Stimulated activated CD4-positive, alpha-beta T cell treated with anti-CD3 and anti-CD28 coated beads, Interleukin-1b, Interleukin-23, amount 100 ng/mL, for 1 hour (primary cell): ENCODE measurements at places on chromosomes 5 and 9.

- no peak for DNase-seq
Measured at GRCh38 chr5:6118691-6119090, 259.7 kb downstream of the MED10 start.

GRCh38 chr5:9582406-9582805, 36.5 kb upstream of the SEMA5A start:
- no peak for DNase-seq

GRCh38 chr5:169788168-169788567, 151.1 kb downstream of the DOCK2 start:
- no peak for DNase-seq

GRCh38 chr9:75743855-75744254, 146.6 kb upstream of the PCSK5 start:
- DNase-seq: no peak

DNA sequence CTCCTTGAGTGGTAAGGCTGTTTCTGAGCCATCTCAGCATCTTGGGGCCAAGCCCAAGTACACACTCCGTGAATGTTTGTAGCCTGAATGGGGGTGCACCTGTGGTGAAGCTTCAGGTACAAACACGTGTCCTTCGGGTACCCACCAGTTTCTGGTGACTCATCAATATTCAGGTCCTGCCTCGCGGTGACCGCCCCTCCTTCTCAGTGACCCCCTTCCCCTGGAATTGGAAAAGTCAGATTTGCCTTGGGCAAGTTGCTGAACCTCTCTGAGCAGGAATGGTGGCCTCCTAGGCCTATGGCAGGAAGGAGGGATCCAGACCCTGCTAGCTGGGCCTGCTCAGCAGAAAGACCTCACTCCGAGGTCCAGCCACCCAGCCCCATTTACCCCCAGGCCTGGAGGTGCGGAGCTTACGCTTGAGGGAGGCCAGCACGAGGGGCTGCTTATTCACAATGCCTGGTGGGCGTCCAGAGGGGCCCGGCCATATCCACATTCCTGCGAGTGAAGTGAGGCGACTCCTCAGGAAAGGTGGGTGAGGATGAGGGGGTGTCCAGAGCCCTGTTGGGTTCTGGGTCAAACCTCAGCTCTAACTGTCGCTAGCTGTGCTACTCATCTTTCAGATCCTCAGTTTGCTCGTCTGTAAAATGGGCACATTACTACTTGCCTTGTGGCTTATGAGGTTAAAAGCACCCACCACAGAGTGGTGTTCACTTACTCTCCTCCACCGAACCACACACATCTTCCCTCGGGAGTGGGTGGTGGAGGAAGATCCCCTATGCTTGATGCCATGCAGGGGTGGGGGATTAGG, 7.0 kb downstream of the ADGRD2 start:
- no peak for DNase-seq

GRCh38 chr5:40308867-40309266, 370.8 kb upstream of the PTGER4 start:
- no peak for DNase-seq

- peak; percentile 46 for DNase-seq
Measured at GRCh38 chr9:129697656-129698253, 32.3 kb downstream of the PRRX2 start.

DNA sequence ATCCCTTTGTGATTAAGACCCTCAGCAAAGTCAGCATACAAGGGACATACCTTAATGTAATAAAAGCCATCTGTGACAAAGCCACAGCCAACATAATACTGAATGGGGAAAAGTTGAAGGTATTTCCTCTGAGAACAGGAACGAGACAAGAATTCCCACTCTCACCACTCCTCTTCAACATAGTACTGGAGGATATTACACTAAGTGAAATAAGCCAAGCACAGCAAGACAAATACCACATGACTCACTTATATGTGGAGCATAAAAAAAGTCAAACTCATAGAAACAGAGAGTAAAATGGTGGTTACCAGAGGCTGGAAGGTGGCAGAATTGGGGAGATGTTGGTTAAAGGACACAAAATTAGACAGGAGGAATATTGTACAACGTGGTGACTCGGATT, 118.1 kb upstream of the NFIL3 start:
- no peak for DNase-seq

DNA sequence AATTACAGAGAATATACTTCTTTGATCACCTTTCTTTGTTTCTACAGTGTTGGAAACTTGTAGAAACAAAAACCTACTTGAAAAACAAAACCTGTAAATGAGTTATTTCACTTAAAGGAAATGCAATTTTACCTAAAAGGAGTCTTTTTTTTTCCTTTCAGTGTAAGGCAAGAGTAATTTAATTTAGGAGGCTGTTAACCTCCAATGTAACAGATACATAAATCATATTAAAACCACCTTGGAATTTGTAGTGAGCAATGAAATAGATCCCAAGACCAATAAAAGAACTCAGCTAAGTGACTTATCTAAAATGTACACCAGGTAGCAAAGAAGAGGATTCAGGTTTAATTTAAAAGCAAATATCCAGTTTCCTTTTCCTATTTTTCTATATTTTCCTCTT, 524.8 kb downstream of the CSNK1G3 start:
- no peak for DNase-seq

- DNase-seq: no peak
Measured at GRCh38 chr5:159695741-159696294, 220.5 kb upstream of the ADRA1B start.

DNA sequence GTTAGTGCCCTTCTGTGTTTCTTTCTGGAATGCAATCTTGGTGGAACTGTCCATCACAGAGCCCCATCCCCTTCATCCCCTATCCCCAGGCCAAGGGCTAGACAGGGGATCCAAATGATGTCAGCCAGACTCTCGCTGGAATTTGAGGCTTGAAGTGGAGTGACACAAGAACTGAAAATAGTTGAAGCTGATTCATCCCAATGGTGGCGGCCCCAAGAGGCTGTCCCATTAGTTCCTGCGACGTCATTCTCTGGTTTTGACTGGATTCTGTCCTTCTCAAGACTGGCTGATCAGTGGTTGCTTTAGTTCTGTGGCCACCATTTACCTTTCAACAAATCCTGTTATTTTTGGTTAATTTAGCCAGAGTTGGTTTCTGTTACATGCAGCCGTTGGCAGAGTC, 59.9 kb downstream of the SUB1 start:
- no peak for DNase-seq

- DNase-seq: no peak
Measured at GRCh38 chr5:108046955-108047670, 334.8 kb downstream of the FBXL17 start.

GRCh38 chr9:6356904-6357303, 28.7 kb downstream of the TPD52L3 start:
- DNase-seq: no peak

GRCh38 chr5:56668996-56669395, 146.4 kb upstream of the MAP3K1 start:
- no peak for DNase-seq

DNA sequence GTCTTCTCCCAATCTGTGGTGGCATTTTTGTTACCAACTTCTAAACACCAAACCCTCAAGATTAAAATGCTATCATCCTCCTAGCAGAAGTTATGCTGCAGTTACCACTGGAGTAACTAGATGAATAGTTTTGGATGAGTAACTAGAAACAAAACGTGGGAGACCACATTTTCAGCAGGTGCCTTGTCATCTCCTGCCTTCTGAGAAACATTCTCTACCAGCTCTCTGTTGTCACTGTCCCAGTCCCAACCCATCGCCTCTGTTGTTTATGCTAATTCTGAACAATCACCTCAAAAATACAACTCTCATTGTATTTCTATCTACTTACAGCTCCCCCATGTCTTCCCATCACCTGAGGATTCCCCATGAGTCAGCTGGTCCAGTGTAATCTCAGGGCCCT, 652.5 kb upstream of the ADAMTS16 start:
- DNase-seq: no peak

DNA sequence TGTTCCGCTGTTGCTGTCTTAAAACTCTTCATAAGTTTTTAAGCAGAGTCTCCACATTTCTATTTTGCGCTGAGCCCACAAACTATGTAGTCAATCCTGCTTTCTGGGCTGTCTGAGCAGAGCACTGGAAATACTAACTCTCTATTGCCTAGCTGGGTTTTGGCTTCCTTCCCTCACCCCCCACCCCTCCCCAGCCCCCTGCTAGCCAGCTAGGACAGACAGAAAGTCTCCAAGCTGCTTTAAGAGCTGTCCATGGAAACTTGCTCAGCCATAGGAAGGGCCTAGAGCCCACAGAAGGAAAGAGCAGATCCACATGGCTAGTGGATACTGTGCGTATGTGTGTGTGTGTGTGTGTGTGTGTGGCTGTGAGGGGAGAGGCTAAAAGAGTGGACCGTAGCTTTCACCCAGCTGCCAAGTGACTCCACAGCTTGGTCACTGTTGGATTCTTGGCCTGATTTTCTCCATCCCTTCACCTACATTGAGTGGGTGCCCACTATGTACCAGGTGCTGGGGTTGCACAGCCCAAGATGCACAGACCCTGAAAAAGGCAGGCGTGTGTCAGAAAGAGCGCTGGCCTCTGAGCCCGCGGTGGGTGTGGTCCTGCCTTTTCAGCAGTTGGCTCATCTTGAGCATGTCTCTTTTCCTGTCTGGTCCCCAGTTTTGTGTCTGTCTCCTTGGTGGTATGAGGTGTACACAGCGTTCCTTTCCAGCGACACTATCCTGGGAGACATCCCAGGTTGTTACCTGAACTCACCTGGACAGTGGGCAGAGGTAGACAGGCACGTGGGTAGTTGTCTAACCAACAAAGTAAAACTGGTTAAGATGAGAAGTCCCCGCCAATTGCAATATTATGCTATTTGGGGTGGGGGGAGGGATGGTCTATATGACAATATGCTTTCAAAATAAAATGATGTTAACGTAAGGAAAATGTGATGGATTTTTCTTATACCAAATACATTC, 5.4 kb upstream of the NKX2-5 start:
- no peak for DNase-seq

GRCh38 chr5:142597546-142598337, 88.1 kb downstream of the FGF1 start:
- no peak for DNase-seq

GRCh38 chr5:74282490-74282889, 358.0 kb downstream of the ENC1 start:
- no peak for DNase-seq

DNA sequence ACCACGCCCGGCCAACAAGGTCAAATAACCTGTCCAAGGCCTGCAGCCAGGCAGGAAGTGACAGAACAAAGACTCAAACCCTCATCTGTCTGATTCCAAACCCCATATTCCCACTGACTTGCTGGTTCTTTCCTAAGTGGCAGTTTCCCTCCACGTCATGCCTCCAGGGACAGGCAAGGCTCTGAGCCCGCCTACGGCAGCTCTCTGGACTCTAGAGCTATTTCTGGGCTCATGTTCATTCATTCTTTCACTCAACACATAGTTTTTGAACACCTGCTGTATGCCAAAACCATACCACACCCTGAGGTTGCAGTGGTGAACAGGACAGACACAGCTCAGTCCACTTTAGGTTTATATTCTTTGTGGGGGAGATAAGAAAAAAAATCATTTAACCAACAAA, 5.2 kb upstream of the FBP1 start:
- no peak for DNase-seq

DNA sequence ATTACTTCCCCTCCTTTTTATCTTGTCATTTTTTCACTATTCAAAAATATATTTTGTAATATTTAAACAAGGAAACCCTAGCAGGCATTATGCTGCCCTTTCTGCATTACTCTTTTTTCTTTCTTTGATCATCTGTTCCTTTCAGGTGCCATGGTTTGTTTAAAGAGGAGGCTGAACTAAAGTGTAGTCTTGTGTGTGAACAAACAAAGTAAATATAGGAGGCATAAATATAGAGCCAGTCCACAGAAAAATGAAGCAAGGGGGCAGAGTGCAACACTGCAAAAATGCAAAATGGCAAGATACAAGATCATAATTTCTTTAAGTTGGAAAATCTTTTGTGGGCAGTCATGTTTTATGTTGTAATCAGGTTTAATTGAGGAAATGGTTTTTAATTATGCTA, 947.3 kb upstream of the COX7C start:
- DNase-seq: no peak

- no peak for DNase-seq
Measured at GRCh38 chr5:42668254-42668653, 88.4 kb upstream of the CCDC152 start.

DNA sequence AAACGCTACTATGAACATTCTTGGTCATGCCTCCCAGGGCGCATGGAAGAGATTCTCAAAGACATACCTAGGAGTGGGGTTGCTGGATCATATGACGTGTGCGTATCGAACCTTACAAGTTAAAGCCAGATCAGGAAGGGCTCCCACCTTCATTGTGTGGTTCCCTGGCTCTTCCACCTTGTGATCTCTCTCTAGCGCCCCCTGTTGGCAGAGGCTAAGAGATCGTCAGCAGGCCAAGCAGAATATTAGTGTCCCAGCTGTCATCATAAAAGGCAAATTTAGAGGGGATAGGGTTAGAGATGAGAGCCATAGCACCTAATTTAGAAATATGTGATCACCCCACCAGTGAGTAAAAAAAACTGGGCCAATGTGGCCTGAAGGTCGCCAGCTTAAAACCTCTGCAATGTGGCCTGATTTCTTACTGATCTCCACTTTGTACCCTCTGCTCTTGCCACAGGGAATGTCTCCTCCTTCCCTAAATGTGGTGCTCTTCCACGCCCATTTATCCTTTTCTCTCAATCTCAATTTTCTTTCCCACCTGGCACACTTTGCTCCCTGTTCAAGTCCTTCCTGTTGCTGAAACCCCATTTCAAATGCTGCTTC, 91.7 kb upstream of the SHB start:
- peak; percentile 40 for DNase-seq

- DNase-seq: no peak
Measured at GRCh38 chr5:151079838-151080612, 809 bp downstream of the TNIP1 start.

GRCh38 chr9:125466411-125466810, 204.8 kb downstream of the GAPVD1 start:
- no peak for DNase-seq

DNA sequence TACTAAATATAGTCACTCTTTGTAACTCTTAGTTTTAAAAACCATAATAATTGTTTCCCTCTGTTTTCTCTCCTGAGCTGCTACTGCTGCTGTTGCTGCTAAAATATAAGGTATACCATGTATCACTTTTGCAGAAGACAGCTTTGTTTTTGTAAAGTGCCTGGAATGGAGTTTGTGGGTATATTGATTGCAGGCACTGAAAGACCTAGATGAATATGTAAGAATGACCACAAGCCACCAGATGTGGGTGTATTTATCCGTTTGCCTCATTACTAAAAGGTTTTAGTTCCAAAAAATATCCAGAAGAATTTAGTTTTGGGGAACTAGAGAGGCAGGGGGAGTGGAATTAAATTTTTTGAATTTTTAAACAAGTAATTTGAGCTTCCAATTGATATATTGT, 151.1 kb upstream of the CDKN2B start:
- no peak for DNase-seq

DNA sequence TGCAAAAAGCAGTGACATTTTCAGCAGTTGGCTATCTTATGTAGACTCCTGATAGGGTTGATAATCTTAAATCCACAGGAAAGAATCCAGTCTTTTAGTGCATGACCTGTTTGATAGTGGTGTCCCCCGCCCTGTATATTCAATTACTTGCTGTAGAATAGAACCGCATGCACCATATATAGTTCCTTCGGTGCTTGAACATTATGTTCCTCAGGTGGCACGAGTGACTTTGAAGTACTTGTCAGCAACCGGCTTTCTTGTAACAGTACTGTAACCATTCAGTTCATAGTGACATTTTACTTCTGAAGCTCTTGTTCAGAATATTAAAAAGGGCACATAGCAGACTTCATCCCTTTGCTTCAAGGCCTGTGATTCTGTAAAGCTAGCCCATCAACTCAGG, 163.2 kb upstream of the KLF9 start:
- DNase-seq: no peak
